ENCODE measurements at places on chromosomes 4 and X.

DNA sequence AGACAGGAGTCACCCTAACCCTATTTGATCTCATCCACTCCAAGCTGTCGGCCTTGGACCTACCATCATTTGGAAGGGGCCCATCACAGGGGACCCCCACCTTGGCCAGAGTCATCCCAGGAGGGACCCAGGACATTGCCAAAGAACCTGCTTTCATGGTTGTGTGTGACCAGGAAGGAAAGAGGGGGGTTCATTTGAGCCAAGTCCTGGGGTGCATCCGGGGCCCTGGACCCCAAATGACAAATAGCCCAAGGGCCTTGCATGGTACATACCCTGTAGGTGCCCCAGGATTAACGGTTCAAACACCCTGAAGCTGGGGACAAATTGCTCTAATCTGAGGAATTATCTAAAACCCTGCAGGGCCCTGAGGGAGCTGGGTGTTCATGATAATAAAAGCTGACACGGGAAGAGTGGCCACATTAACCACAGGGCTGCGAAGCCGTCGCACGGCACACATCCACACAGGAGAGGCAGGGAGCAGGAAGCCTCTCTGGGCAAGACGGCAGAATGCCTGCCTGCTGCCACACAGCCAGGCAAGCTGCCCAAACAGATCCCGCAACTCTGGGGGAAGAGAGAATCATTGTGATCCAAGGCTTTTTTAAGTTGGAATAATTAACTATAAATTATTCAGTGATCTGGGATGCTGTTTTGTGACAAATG lies 28.2 kb upstream of the PPP2R2C start:
- peak; percentile 24 for DNase-seq

- no peak for DNase-seq
These were observed 25.9 kb downstream of the CFAP299 start for GRCh38 chr4:80361329-80361900.

DNA sequence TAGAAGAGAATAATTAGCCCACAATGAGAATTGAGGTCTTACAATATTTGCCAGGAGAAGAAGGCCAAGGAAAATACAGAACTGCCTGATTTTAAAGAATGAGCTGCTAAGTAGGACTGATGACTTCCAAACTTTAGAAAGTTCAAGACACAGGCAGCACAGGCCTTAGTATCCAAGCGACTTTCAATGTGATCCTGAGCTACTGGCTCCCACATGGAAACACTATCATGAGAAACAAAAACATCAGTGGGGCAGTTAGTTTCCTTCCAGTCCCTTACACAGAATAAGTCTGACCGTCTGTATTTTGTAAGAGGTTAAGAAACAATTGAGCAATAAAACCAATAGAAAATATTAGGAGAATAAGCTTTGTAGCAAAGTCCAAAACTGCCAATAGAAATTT lies 251.4 kb downstream of the COL25A1 start:
- no peak for DNase-seq

GRCh38 chr4:148808416-148808815 lies 366.2 kb upstream of the NR3C2 start:
- DNase-seq = no peak

- no peak for DNase-seq
These were observed 84.0 kb downstream of the PDS5A start for GRCh38 chr4:39893693-39894072.

DNA sequence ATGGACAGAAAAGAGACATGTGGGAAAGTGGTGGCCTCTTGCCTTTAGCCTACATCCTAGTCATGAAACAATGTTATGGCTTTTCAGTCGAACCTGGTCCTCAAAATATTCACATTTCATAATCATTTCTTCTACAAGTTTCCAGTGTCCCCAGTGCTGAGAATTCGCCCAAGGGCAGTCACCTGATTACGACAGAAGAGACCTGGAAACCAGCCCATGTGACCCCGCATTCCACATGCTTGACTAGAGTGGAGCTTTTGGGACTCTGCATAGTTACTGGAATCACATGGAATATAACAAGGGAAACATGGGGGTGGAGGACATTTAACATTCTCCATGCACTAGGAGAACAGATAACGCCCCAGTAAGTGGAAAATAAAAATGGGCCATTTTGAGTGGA lies 100.1 kb downstream of the PPARGC1A start:
- no peak for DNase-seq

DNA sequence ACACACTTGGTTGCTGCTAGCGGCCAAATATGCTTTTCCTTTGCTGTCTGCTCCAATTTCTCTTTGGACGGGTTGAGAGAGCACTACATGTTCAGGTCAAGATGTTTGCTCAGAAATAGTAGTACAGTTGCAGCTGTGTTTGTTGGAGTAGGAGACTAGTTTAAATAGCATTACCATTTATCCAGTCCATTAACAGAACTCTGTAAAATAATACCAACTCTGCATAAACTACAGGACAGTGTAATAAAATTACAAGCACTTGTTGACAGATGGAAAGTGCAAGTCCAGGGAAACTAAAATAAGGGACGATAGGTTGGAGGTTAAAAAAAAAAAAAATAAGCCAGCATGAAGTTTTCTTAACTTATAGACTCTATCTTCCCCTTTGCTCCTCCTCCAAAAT lies 20.2 kb downstream of the SLIT2 start:
- no peak for DNase-seq

DNA sequence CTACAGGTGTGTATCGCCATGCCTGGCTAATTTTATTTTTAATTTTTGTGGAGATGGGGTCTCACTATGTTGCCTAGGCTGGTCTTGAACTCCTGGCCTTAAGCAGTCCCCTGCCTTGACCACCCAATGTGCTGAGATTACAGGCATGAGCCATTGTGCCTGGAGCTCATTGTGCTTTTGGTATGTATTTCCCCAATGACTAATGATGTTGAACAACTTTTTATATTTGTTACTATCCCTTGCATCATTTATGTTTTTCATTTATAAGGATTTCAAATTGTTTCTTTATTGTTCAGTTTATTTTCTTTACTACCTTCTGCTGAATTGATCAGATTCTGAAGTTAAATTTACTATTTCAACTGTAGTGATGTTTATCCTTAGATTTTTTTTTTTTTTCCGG lies 199.7 kb downstream of the CEP135 start:
- no peak for DNase-seq

DNA sequence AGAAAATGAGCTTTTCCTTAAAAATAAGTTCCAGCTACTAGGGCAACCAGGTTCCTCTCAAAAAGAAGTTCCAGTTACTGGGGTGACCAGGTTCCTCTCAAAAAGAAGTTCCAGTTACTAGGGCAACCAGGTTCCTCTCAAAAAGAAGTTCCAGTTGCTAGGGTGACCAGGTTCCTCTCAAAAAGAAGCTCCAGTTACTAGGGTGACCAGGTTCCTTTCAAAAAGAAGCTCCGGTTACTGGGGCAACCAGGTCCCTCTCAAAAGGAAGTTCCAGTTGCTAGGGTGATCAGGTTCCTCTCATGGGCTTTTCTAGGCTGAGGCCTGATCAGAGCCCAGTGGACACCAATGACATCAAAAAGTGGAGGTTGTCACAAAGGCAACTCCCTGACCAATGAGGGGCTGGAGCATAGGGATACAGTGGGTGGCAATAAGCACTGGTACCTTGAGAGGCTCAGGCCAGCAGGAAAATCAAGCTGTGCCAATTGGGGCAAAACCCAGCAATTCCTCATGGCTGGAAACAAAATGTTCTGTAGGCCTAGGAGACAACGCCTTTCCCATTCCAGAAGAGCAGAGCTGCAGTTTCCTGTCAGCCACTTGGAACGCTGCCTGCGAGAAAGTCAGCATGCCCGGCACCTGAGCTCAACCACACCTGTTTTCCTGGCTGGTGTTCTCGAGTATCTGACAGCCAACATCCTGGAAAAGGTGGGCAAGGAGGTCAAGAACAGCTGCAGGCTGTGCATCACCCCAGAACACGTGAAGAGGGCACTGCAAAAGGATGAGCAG lies 12.3 kb upstream of the SYTL5 start:
- DNase-seq = no peak

- no peak for DNase-seq
These were observed 38.9 kb downstream of the IGFBP7 start for GRCh38 chr4:57071326-57071725.

DNA sequence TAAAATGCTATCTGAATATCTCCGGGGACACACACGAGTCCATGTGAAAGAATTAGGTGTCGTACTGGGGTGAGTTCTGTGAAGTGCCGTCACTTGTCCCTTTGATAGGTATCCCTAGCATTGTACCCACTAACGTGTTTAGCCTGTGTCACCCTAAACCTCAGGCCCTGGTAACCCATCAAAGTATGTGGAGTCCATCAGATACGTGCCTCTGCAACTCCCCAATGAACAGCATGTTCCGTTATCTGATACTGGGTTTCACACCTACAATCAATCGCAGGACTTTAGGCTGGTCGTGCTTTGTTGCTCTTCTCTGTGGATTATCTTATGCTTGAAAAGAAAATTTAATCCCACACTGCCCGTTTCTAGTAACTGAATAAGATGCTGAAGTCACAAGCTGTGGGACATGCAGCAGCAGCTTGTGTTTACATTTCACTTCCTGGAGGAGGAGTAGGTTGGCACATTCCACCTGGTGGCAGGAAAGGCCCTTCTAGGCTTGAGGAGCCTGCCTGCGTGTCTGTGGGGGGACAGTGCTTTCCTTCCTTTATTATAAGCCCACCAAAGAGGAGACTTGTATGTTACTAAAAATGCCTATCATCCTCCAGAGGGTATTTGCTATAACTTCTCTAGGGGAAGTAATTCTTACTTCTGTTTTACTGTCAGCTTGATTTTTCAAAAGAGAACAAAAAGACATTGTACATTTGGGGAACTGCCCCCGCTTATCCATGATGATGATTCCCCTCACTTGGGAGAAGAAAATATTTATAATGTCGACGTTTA lies 127.2 kb downstream of the FNIP2 start:
- no peak for DNase-seq

DNA sequence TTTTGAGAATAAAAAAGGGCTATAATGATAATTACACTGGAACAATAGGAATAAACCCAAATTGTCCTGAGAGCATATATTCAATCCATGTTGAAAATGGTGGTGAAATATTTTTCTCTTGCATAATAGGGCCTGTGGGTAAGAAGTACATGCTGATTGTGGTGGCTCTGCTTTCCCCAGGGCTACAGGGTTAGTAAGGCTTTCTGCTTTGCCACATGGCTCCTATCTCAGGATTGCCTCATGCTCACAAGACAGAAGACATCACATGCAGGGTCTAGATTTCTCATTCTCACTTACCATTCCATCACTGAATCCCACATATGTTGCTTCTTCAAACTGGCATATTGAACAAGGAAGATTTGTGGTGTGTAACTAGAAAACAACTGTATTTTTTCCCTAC lies 12.4 kb upstream of the VEGFC start:
- no peak for DNase-seq

GRCh38 chr4:24736066-24736465 lies 59.3 kb upstream of the SOD3 start:
- DNase-seq = no peak

DNA sequence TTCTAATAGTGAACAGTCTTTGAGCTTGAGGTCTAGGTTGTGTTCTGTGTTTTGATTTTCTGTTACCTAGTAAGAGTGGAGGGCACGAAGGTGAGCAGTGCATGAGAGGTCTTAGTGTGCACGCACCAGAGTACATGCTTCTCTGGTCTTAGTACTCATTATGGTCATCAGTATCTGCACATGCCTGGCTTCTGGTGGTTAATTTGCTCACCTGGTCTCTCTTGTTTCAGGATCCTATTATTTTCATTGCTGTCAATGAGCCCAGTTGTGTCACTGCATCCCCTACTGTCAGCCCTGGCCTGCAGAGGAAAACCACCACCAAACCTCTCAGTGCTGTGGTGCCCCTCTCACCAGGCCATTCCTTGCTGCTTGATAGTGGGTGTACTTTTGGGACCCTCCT lies 54.8 kb downstream of the NSUN7 start:
- DNase-seq = no peak

GRCh38 chrX:5236096-5236495 lies 992.6 kb downstream of the NLGN4X start:
- no peak for DNase-seq

DNA sequence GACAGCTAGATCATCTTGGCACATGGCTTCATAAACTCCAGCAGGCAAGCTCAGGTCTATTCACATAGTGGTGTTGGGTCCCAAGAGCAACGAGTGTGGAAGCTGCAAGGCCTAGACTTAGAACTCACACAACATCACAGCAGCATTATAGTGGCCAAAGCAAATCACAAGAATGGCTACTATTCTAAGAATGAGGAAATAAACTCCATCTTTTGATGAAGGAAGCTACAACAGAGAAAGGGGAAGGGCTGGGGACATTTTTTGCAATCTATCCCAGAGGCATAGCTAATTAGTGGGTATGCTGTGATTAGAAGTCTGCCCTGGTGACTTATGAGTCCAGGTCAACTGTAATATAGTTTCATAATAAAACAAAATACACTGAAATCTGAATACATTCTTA lies 42.9 kb upstream of the TAB3 start:
- no peak for DNase-seq

DNA sequence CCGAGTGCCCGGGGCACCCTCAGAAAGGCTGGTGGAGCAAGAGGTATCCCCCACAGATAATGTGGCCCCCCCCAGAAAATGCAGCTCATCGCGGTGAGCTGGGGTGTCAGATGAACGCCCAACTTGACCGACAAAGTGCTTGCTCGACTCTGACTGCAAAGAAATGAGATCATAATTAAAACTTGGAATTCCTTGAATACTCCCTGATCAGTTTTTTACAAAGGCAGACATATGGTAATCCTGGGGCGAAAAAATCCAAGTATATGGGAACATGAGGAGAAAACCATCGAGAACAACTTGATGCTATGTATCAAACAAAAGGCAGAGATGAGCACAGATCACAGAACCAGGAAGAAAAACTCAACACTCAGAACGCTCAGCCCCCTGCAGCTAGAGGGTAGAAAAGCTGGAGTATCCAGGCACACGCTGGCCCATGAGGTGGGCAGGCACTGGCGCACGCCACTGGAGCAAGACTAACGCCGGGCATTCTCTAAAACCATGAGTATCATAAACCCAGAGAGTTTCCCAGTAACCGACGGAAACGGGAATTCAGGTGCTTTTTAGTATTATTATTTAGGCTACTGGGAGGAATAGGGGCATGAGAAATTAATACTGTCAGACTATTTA lies 127.3 kb downstream of the AFAP1 start:
- DNase-seq = no peak

GRCh38 chrX:130834149-130834548 lies 68.9 kb downstream of the ENOX2 start:
- DNase-seq = no peak

- DNase-seq = no peak
These were observed 2.3 kb downstream of the PLAC8 start for GRCh38 chr4:83112231-83112630.

DNA sequence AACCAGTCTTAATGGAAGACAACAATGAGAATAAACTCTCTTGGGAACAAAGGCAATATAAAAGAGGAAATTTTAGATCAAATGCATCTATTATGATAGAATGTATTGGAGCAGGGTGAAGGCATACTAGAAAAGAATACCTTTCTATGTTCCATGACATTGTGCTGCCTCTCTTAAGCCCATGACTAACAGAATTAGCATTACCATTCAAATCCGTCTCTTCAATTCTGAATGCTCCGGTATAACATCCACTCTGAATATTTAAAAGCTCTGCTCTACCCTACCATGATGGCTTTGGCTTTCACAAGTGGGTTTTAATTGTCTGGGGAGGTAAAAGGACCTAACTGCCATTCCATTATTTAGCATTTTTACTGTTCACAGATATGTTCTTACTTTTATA lies 1878.4 kb downstream of the ARAP2 start:
- no peak for DNase-seq

All from liver (tissue), 10 donors.